ENCODE measurements at places on chromosomes 5 and 9.
A peak's percentile ranks its signal among the peaks of the same experiment; 100 is the strongest.

DNA sequence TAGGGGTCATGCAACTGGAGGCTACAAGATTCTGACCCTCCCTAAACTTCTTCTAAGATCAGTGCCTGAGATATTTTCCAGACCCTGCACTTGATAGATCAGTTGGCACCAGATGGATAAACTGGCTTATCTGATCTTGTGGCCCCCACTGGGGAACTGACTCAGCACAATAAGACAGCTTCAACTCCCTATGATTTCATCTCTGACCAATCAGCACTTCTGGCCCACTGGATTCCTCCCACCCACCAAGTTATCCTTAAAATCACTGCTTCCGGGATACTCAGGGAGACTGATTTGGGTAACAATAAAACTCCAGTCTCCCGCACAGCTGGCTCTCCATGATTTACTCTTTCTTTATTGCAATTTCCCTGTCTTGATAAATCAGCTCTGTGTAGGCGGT is 2180.4 kb upstream of the WWC1 start:
- no peak for DNase-seq

GRCh38 chr5:2282893-2283292 is 400.2 kb upstream of the IRX4 start:
- DNase-seq: no peak

DNA sequence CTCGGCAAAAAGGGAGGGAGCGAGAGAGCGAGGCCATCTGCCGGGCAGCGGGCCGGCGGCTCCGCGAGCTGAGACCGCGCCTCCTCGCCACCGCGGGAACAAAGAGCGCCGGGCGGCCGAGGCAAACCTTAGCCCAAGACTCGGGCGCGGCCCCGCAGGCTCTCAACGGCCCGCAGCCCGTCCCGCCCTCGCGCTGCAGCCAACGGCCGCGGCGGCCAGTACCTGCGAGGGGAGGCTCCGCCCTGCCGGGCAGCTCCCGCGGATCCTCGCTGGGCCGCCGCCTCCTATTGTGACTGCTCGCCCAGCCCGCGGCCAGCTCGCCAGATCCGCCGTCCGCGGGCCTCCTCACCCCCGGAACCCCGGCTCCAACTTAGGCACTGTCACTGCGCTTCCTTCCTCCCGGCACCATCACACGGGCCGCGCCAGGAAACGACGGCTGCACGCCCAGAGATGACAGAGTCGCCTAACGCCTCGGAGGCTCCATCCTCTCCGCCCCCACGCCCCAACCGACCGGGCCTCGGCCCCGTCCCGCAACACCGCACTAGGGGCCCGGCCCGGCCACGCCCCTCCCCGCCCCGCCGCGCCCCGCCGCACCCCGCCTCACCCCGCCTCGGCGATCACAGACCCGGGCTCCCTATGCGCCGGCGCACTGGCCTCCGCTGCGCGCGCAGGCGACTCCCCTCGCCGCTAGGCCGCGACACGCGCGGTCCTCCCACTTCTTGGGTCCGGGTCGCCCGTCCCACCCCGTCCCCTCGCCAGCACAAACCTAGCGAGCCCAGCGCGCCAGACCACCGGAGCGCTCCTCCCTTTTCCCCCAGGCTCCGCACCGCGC is 479 bp upstream of the RNF38 start:
- DNase-seq: peak; percentile 90

DNA sequence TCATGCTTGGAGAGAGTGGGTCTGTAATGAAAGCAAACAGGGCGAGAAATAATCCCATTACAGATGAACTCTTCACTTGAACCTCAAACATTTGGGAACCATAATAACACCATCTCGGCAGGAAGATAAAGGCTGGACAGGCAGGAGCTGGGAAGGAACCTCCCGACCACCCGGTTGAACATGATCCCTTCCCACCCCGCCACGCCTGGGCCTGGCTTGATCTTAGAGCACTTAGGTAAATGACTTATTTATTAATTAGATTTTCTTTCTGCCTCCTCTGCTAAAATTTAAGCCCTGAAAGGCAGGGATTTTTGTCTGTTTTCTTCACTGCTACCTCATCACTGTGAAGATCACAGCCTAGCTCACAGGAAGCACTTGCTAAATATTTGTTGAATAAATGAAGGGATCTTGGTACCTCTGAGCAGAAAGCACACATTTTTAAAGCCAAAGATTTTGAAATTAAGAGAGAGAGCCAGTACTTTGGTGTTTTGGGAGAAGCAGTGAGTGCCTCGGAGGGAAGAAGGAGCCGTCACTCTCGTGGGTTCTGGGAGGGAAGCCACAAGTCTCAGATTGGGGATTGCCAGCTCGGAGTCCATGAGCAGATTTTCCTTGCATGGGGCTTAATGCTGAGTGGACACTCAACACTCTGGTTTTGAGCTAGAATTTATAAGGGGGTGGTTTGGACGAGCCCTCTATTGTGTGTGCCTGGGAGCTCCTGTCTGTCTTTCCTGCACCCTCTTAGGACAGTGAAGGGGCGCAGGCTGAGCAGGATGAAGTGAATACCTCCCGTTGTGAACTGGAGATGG is 133.3 kb downstream of the MACROH2A1 start:
- DNase-seq: no peak

GRCh38 chr5:147290261-147290660 is 55.4 kb downstream of the STK32A start:
- no peak for DNase-seq

DNA sequence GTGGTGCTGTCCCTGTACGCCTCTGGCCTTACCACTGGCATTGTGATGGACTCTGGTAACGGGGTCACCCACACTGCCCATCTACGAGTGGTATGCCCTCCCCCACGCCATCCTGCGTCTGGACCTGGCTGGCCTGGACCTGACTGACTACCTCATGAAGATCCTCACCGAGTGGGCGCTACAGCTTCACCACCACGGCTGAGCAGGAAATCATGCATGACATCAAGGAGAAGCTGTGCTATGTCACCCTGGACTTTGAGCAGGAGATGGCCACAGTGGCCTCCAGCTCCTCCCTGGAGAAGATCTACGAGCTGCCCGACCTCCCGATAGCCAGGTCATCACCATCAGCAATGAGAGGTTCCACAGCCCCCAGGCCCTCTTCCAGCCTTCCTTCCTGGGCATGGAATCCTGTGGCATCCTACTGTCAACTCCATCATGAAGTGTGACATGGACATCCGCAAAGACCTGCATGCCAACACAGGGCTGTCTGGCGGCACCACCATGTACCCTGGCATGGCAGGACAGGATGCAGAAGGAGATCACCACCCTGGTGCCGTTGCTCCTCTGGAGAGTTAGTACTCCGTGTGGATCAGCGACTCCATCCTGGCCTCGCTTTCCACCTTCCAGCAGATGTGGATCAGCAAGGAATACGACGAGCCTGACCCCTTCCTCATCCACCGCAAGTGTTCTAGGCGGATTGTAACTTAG is 434.2 kb upstream of the RGMB start:
- no peak for DNase-seq

- no peak for DNase-seq
These were observed 92.8 kb downstream of the SNX18 start for GRCh38 chr5:54610197-54610944.

GRCh38 chr5:132104556-132104955 is 31.0 kb downstream of the CSF2 start:
- DNase-seq: no peak

- no peak for DNase-seq
These were observed 320.4 kb downstream of the DRD1 start for GRCh38 chr5:175123542-175123941.

DNA sequence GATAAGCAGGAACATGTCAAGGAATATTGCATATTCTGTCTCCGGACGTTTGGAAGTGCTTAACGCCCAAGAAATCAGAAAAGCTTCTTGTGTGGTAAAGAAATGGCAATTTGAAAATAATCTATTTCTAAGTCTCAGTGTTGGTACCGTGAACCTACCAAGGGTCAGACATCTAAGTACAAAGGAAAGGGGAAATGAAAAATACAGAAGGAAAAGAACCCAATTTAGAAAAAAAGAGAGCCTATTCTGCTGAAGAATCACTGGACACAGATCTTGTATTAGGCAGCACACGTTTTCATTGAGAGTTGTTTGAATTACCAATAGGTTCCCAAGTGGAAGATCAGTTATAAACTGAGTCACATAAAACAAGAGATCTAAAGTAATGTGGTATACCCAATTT is 46.9 kb upstream of the CEP78 start:
- no peak for DNase-seq

DNA sequence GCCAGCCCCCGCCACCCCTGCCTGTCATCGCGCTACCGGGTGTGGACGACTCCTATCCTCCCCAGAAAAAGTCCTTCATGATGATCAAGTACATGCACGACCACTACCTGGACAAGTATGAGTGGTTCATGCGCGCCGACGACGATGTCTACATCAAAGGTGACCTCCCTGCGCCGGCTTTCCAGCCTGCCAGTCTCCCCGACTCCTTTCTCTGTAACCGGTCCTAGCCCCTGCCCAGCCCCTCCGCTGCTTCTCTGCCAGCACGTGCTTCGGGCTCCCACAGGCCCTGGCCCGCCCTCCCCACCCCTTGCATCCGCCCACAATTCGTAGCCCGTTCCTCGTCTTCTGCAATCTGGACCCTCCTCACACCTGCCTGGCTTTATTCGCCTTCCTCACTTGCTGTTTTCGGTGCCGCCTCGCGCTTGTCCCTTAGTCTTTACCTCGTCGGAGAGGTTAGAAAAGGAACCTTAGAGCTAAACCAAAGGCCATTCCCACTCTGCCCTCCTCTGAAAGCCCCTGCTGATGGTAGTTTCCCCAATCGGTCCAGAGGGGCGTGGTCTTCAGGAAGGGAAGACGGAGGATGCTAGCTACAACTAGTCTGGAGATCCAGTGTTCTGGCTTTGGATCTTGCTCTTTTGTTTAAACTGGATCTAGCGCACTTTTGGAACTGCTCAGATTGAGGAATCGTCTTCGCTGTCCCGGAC is 1.4 kb downstream of the CHSY3 start:
- DNase-seq: peak; percentile 34

DNA sequence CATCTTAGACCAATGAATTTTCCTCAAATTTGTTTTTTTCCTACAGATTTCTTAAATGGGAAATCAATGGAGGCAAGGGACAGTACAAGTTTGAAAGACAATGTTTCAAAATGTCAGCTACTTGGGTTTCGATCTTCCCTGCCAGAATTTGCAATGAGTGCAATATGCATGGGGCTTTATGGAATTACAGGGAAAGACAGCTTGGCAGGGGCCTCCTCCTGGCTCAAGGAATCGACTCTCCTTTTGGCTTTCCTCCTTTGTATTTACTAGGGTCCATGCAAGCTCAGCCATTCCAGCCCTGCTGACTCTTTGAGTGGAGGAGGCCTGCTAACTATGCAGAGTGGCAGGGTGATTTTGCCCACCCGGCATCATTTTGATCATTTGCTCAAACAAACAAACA is 63.2 kb downstream of the MED27 start:
- no peak for DNase-seq

DNA sequence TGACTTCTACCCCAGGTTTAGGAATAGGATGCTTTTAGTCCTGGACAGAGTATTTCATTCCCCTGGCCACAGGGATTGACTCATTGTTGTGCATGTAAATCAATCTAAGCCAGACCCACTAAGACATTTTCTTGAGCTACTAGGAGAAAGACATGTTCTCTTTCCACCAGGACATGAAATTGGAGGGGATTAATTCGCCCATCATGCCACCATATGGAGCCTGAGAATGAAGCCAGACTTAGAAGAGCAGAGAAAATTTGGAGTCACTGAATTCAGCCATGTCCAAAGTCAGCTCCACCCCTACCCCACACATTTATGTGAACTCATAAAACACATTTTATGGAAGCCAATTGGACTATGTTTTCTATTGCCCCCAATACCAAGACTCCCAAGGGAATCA is 322.5 kb downstream of the NFIB start:
- no peak for DNase-seq

DNA sequence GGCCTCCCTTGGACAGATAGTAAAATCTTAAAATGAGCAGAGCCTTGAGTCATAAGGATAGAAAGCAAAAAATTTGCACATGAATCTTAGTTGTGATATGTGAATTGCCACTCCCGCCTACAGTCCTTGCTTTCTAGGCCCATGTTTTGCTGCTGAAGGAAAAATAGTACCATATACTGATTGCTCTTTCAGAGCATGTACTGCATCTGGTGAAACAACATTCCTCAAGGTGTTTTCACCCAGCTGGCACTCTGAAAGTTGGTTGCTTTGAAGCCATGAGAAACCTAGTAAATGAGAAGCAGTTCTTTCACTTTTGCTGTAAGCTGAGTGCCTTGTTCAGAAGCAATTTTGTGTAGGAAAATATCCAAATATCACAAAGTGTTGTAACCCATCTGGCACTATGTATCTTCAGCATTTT is 10.3 kb downstream of the CDC37L1 start:
- no peak for DNase-seq

- DNase-seq: peak; percentile 63
These were observed 1.7 kb upstream of the ZSWIM6 start for GRCh38 chr5:61330341-61330844.

DNA sequence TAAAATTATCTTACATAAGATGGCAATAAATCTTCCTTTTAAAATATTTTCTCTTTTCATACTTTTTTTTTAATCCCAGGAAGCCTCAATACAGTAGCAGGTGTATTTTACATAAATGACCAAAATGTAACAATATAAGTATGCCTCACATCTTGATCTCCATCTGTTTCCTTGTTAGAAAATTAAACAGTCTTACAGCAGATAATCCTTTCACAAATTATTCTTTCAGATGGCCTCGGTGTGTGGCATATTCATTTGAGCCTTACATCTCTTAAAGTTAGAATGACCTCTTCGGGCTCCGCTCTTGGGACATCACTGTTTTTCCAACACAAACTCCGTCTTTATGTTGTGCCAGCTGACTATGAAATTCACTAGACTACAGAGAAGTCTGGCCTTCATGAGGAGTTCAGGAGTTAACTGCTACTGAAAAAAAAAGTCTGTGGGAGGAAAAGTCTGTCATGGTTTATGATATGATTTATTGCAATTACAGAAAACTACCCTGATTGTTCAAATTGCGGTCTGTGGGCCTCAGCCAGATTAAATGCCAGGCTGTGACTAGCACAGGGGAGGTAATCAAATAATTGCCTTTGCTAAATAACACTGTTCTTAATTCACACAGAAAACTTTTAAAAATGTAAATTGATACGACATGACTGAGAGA is 292.9 kb upstream of the PUM3 start:
- no peak for DNase-seq

DNA sequence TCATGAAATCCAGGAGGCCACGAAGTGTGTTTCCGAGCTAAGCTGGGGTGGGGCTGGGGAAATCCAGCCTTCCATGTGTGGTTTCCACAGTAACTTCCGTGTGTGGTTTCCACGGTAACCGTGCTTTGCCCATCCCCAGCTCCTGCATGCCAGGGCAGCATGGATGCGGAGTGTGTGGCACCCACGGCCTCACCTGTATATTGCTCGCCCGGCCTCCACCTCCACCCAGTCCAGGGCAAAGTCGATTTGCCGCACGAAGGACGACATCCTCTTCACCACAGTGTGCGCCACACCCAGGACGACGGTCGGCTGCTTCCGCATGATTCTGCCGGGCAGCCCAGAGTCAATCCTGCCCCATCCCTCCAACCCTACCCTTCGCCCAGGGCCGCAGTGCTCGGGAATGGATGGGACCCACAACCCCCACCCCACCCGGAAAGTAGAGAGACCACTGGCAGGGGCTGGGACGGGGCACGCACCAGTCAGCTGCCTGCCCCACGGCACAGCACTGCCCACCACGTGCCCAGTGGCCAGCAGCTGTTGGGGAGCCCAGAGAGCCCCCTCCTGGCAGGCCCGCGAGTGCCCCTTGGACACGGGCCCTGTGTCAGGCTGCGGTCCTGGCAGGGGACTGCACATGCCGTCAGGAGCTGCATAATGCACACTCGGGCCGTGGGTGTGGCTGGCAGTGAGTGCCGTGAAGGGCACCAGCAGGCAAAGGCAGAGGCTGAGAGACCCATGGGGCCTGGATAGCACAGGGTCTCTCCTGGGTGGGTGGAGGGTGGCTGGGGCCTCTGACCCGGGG is 39.0 kb upstream of the NSMF start:
- no peak for DNase-seq
